ENCODE measurements at places on chromosomes 7 and 10. TPM values are rescaled to one million over a fixed set of nuclear protein-coding genes. Genes with fewer than 3 reads are reported as not detected.

GRCh38 chr7:37329940-37330339 is 118.7 kb downstream of the ELMO1 start:
- no peak overlapping the region for H3K27ac ChIP-seq
- no peaks in the 10 kb centered on the region for H3K36me3 ChIP-seq
- no peaks in the 10 kb centered on the region for H3K4me1 ChIP-seq
- DNase-seq: no peak
- no peak overlapping the region for H3K4me3 ChIP-seq

- H3K27ac ChIP-seq: peak overlapping the region; percentile 82
- no peaks in the 10 kb centered on the region for H3K27me3 ChIP-seq
- no peak overlapping the region for H3K4me3 ChIP-seq
- no peaks in the 10 kb centered on the region for H3K4me1 ChIP-seq
Observed at GRCh38 chr10:20893297-20893696, 3.8 kb downstream of the NEBL start.

GRCh38 chr7:24477398-24478136 is 95.7 kb upstream of the PALS2 start:
- H3K27ac ChIP-seq: no peak overlapping the region
- peaks cover 2% of the 10 kb centered on the region for H3K4me1 ChIP-seq
- no peaks in the 10 kb centered on the region for H3K36me3 ChIP-seq

- H3K27ac ChIP-seq: peak overlapping the region; percentile 88
- H3K4me1 ChIP-seq: peaks cover 6% of the 10 kb centered on the region
- H3K4me3 ChIP-seq: peak overlapping the region; percentile 53
- H3K27me3 ChIP-seq: no peaks in the 10 kb centered on the region
- no peaks in the 10 kb centered on the region for H3K36me3 ChIP-seq
- peak; percentile 52 for DNase-seq
Observed at GRCh38 chr10:14952851-14953423, 959 bp downstream of the DCLRE1C start.

DNA sequence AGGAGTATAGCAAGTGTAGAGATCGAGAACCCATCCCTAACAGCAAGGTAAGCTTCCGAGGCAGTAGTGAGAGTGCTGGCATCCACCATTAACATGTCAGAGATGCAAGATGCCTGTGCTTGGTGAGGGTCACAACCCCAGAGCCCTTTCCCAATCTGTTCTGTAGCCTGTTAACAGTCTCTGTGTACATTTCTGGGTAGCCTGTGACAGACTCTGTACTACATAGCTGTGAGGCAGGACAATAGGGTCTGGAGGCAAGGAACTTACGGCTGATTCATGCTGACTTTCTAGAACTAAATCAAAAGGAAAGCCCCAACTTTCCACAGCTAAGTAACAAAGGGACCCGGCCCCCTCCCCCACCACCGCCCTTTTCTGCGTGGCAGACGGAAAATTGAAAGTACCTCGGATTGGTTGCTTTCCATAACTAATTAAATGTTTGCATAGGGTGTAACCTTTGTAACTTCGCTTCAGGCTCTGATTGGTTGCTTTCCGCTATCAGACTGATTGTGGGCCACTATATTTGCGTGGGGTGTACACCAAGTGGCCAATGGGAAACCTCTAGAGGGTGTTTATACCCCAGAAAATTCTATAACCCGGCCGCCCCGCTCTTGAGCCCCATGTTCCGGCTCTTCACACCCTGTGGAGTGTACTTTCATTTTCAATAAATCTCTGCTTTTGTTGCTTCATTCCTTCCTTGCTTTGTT is 1.4 kb upstream of the TMEM168 start:
- DNase-seq: no peak
- H3K4me3 ChIP-seq: no peak overlapping the region
- H3K27me3 ChIP-seq: no peaks in the 10 kb centered on the region
- H3K4me1 ChIP-seq: peaks cover 11% of the 10 kb centered on the region

DNA sequence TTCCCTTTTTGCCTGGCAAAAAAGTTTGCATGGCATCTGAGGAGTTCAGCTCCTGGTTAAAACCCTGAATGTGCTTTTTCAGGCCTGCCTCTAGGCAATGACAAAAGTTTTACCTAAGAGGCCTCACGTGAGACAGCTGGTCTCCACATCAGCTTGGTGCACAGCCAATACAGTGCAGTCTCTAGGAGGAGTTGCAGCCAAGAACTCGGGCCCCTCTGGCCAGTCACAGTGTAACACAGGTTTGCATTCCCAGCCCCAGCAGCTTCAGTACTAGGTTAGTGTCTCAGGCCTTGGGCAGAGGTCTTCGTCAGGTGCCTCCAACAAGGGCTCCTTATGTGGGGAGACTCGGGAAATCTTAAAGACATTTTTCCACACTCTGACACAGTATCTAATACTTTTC is 771.7 kb downstream of the SORCS1 start:
- H3K4me1 ChIP-seq: no peaks in the 10 kb centered on the region
- H3K36me3 ChIP-seq: no peaks in the 10 kb centered on the region
- no peak overlapping the region for H3K4me3 ChIP-seq
- H3K27me3 ChIP-seq: no peaks in the 10 kb centered on the region

DNA sequence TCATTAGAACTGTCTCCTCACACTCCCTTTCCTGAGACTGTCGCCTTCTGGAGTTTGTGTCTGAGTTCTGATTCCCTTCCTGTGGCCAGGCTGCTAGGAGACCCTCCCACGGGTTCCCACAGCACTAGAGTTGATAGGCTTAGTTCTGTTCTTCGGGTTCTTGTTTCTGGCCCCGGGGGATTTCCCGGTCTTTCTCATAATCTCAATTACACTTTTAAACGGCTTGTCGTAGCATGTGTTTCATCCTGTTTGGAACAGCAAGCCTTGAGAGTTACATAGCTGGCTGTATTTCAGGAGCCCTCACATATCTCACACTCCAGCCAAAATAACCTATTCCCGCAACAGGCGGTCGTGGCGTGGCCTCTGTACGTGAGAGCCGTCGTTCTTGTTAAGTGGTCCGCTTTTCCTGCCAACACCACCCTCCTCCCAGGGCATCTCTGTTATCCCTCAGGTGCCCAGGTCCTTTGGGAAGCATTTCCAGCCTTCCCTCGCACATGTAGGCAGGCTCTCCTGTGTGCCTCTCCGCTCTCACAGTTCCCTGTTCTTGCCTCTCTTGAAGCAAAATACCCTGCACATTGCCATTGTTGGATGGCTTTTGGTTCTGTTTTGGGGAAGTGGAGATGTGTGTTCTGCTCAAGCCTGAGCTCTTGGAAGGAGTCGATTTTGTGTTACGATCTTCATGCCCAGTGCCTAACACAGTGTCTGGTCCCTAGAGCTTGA is 46.0 kb downstream of the CDC123 start:
- no peaks in the 10 kb centered on the region for H3K27me3 ChIP-seq
- H3K4me3 ChIP-seq: no peak overlapping the region
- DNase-seq: no peak
- H3K4me1 ChIP-seq: no peaks in the 10 kb centered on the region
- H3K27ac ChIP-seq: peak overlapping the region; percentile 17

DNA sequence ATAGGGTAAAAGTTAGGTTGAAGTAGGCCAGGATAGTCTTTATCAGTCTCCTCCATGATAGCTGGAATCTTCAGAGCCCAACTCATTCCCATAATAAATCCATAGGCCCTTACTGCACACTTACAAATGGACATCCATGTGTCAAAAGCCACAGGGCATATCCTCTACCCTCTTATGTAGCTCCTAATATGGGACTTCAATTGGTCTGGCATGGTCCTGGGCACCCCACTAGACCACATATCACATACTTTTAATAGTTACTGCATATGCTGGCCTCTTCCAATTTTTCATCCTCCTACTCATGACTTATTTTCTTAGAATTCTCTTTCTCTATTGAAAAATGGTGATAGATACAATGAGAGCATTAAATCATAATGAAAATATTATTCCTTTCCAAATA is 169.3 kb downstream of the MAGI2 start:
- no peak for DNase-seq
- H3K36me3 ChIP-seq: no peaks in the 10 kb centered on the region
- H3K4me3 ChIP-seq: no peak overlapping the region
- no peaks in the 10 kb centered on the region for H3K27me3 ChIP-seq

- no peaks in the 10 kb centered on the region for H3K4me1 ChIP-seq
- H3K27ac ChIP-seq: no peak overlapping the region
- DNase-seq: no peak
Observed at GRCh38 chr10:14936584-14936983, 17.3 kb downstream of the DCLRE1C start.

DNA sequence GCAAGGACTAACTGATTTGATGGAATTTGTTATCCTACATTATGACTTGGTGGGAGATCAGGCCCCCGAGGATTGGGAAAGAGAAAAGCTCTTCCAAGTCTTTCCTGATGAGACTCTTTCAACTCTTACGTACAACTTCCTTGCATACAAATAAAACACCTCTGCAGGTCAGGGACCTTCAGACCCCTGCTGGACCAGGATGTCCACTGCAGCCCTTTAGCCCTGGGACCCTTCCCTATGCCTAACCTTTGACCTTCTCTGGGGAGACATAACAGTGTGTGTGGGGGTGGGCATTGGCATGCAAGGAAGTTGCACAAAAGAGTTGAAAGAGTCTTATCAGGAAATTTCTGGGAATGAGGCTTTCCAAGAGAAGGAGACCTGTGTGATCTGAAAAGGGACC is 859.4 kb downstream of the TYW1 start:
- no peaks in the 10 kb centered on the region for H3K36me3 ChIP-seq
- H3K4me1 ChIP-seq: no peaks in the 10 kb centered on the region
- DNase-seq: no peak
- H3K27me3 ChIP-seq: peaks cover 3% of the 10 kb centered on the region
- no peak overlapping the region for H3K4me3 ChIP-seq

DNA sequence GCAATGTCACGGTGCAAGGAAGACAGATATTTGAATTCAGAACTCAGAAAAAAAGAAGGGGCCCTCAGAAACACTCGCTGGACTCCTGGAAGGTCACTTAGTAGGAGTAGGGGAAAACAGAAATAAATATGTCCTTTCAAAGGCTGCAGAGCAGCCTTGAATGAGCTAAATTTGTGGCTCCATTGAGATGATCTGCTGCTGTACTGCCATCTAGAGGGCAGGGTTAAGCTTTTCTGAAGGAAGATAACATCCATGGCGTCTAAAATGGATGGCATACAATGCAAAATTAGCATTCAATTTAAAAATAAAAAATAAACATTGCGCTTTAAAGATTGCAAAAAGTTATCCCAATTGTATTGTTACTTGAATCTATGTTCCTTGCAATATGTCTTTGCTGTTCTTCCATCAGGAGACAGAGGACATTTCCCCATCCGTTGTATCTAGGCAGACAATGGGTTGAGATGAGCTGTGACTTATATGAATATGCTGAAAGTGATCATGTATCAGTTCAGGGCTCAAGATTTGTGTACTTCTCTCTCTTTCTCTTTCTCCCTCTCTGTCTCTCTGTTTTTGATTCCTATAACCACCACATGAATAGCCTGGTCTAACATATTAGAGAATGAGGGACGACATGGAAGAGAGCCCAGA is 642.2 kb downstream of the SH2D4B start:
- no peak overlapping the region for H3K4me3 ChIP-seq
- H3K4me1 ChIP-seq: no peaks in the 10 kb centered on the region
- H3K27me3 ChIP-seq: no peaks in the 10 kb centered on the region
- H3K27ac ChIP-seq: no peak overlapping the region
- peak; percentile 49 for DNase-seq
- H3K36me3 ChIP-seq: no peaks in the 10 kb centered on the region

DNA sequence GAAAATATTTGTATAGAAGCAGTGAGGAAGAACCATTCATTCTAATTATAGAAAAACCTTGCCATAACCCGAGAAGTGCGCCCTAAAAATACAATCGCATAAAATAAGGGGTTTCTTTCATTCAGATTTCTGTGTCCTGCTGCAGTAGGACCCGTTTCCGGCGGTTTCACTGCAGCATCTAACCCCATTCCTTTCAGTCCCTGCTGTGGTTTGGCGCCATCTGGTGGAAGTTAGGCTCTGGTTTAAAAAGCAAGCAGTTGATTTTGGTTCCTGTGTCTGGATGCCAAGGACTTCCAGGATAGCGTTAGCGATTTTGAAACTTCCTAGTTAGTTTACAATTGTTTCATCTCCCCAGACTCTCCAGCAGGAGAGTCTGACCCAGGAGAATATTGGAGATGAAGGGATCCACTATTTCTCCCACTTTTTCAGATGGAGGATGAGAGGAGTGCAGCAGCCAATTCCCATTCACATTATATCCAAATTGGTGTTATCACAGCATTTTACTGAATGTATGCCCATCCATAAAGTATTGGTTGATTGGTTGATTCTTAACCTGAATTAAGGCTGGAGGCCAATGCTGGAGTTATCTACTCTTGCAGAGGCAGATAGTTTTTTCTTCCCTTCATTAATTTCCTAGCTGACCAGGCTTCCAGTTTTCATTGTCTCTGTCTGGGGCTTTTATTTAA is 128.8 kb upstream of the CACNA2D1 start:
- H3K4me3 ChIP-seq: no peak overlapping the region
- peak; percentile 94 for DNase-seq
- H3K27ac ChIP-seq: no peak overlapping the region
- H3K4me1 ChIP-seq: no peaks in the 10 kb centered on the region

- no peak overlapping the region for H3K4me3 ChIP-seq
- no peaks in the 10 kb centered on the region for H3K27me3 ChIP-seq
- H3K27ac ChIP-seq: no peak overlapping the region
- no peaks in the 10 kb centered on the region for H3K4me1 ChIP-seq
- H3K36me3 ChIP-seq: no peaks in the 10 kb centered on the region
Observed at GRCh38 chr10:91389636-91390512, 20.3 kb upstream of the HECTD2 start.

DNA sequence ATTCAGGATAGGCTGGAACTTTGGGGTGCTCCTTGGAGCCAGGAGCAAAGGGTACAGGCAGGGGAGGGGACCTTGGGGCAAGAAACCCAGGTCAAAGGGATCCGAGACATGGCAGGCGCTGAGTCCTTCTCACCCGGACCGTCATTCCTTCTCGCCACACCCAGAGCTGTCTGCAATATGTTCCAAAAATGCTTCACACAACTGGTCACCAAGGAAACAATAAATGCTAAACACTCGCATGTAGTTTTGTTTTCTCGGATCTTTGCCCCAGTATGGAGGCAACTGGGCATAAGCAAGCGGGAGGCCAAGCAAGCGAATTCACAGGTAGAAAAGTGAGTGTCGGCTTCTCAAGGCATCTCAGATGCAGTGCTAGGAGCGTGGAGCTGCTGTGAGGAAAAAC is 80.8 kb downstream of the PIP4K2A start:
- H3K27ac ChIP-seq: no peak overlapping the region
- no peak overlapping the region for H3K4me3 ChIP-seq
- no peaks in the 10 kb centered on the region for H3K27me3 ChIP-seq

The OR9A2 gene
- 0.82 TPM for total RNA-seq

The GPR141 gene
- 5.6 TPM for total RNA-seq

The SORBS1 gene
- 68.9 TPM for total RNA-seq

The CFAP43 gene
- total RNA-seq: 30.0 TPM

The AKR1D1 gene
- total RNA-seq: not detected
